HFFc6 (cell line): ENCODE measurements at places on chromosomes 5 and 9. TPM values are rescaled to one million over a fixed set of nuclear protein-coding genes. Genes with fewer than 3 reads are reported as not detected.

CLIC3 gene
- total RNA-seq, result 3.7 to 14.6 TPM (median 9.7 TPM) in 3 replicates

TAF11L5 gene
- total RNA-seq, result not detected in 2 replicates

PCDHA9 gene
- not detected in 3 replicates for total RNA-seq

EIF4E1B gene
- not detected in 2 replicates for total RNA-seq

TMEM215 gene
- total RNA-seq, result not detected in 3 replicates

QRFP gene
- total RNA-seq, result not detected in 3 replicates

- H3K27me3 ChIP-seq, result no peaks in the 10 kb centered on the region
- no peak for DNase-seq
- no peak overlapping the region for H3K4me3 ChIP-seq
- no peak overlapping the region for H3K27ac ChIP-seq
- H3K36me3 ChIP-seq, result no peaks in the 10 kb centered on the region
- peaks cover 17% of the 10 kb centered on the region for H3K4me1 ChIP-seq
Measured at GRCh38 chr9:13707612-13708576, 428.4 kb upstream of the MPDZ start.

GRCh38 chr5:54073131-54073530 is 237.2 kb downstream of the ARL15 start:
- H3K4me1 ChIP-seq, result peaks cover 11% of the 10 kb centered on the region; the same call in 1 of the 2 replicates
- H3K27me3 ChIP-seq, result peaks cover 2% of the 10 kb centered on the region; the same call in 1 of the 2 replicates
- no peaks in the 10 kb centered on the region for H3K36me3 ChIP-seq

- H3K4me3 ChIP-seq, result no peak overlapping the region
- H3K36me3 ChIP-seq, result no peaks in the 10 kb centered on the region
- no peak overlapping the region for H3K27ac ChIP-seq
Measured at GRCh38 chr5:54186108-54186507, 124.3 kb downstream of the ARL15 start.

DNA sequence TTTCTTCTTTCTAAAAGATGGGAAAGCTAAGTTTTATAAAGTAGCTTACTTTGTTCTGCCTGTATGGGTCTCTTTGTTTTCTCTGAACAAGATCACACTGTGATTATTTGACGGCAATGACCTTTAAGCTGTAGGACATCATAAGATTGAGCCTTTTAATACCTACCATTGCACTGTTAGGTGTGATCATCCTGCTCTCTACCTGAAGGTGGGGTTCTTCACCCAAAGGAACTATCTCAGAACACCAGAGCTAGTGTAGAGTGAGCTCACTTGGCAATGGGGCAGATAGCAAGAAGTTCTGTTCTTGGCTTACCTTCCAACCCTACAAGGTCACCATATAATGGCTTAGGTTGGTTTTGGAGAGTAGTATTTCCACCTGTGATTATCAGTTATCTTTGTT is 200.2 kb downstream of the SPATA31D1 start:
- H3K4me1 ChIP-seq, result no peaks in the 10 kb centered on the region
- peaks cover 1% of the 10 kb centered on the region; the same call in 1 of the 2 replicates for H3K36me3 ChIP-seq
- DNase-seq, result no peak
- peaks cover 7% of the 10 kb centered on the region; the same call in 1 of the 2 replicates for H3K27me3 ChIP-seq

DNA sequence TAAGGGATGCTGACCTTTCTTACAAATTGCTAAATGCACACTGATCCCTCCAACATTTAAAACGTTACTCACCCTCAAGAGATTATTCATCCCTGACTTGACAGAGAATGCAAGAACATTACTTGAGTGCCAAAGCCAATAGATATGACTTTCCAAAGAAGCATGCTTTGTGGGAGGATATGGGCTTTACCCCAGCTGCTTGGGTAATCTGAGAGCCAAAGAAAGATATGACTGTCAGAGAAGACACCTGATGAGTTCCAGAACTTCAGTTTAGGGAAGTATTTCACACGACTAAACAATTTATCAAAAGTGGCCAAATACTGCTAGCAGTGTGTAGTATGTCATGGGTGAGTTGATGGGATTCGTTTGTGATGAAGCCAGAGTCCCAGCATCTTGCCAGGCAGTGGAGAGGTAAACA is 7.4 kb upstream of the SPDL1 start:
- DNase-seq, result peak; percentile 90
- H3K27me3 ChIP-seq, result no peaks in the 10 kb centered on the region
- peak overlapping the region; percentile 57 for H3K4me3 ChIP-seq
- no peaks in the 10 kb centered on the region for H3K36me3 ChIP-seq

DNA sequence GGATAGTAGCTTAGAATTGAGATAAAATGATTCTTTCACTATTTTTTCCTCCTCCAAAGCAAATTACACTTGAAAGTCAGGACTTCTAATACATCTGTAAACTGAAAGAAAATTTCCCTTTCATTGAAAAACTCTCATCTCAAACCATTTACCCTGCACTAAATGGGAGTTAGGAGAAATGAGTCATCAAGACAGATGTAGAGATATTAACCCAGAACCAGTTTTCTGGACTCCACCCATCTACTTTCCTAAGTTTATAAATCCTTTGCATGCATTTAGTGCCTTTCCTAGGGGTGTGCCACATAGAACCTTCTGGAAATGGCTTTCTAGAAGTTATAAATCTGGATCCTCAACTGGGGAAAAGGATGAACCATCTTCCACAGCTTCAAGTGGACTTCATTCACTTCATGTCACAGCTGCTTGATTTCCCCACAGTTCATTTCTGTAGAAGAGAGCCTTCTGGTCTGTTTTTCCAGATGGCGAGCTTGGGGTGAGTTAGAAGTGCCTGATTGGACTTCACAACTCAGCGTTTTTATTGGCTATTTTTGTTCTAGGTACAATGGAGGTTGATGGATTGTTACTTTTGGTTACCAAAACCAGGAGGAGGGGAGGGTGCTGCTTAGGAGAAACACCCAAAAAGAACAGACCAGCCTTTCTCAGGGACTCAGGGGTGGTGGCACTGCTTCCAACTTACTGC is 72.5 kb upstream of the GPR151 start:
- H3K27me3 ChIP-seq, result peaks cover 1% of the 10 kb centered on the region; the same call in 1 of the 2 replicates
- H3K27ac ChIP-seq, result no peak overlapping the region
- DNase-seq, result no peak
- H3K4me1 ChIP-seq, result no peaks in the 10 kb centered on the region

DNA sequence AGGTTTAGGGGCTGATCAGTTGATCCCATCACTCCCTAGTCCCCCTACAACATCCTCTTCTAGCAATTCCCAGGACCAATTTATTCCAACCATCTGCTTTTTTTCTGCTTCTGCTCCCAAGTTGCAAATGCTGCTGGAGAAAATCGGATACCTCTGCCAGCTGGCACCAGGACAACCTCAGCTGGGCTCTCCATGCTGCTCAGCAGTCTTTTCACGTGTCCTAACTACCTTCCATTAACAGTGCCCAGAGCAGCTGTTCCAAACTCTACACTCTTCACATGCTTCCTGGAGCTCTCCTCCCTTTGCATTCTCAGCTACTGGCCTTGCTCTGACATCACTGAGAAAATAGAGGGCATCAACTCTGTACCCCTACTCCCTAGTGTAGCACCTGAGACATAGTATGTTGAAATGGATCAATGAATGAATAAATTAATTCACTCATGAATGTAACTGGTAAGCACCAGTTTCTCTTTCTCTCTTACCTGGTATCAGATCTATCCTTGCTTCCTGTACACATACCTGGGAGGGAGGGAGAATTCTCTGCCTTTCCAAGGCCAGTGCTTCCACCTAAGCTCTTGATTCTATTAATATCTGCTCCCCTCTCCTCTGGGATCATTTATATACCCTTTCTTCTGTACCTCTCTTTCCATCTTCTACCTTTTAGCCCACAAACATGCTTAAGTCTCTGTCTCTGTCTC is 191.0 kb downstream of the RAB3C start:
- no peak for DNase-seq
- no peaks in the 10 kb centered on the region for H3K36me3 ChIP-seq
- no peak overlapping the region for H3K4me3 ChIP-seq
- H3K27ac ChIP-seq, result no peak overlapping the region
- no peaks in the 10 kb centered on the region for H3K4me1 ChIP-seq

DNA sequence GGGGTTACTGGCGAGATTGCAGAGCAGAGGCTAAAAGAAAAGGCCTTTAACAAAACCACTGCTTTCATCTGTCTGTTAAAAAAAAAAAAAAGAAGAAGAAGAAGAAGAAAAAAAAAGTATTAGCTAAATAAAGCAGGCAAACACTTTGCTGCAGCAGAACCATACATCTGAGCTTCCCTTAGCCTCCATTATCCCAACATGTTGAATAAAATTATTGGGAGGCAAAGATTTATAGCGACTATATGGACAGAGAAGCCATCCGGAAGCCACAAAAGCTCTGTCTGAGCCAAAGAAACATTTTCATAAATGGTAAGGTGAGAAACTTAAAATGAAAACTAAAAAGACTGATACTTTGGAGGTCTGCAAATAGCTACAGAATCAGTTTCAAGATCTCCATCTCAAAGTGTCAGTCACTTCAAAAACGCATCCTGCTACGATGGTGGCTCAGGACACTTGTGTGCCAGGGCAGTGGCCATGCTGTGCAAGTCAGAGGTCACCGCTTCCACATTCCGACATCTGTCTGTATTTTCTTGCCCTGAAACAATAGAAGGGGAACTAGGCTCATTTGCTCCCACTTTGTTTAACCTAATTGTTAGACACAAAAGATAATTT is 9.6 kb downstream of the EFNA5 start:
- no peak for DNase-seq
- H3K4me3 ChIP-seq, result no peak overlapping the region
- peaks cover 2% of the 10 kb centered on the region for H3K27me3 ChIP-seq
- H3K36me3 ChIP-seq, result no peaks in the 10 kb centered on the region
- no peak overlapping the region for H3K27ac ChIP-seq

DNA sequence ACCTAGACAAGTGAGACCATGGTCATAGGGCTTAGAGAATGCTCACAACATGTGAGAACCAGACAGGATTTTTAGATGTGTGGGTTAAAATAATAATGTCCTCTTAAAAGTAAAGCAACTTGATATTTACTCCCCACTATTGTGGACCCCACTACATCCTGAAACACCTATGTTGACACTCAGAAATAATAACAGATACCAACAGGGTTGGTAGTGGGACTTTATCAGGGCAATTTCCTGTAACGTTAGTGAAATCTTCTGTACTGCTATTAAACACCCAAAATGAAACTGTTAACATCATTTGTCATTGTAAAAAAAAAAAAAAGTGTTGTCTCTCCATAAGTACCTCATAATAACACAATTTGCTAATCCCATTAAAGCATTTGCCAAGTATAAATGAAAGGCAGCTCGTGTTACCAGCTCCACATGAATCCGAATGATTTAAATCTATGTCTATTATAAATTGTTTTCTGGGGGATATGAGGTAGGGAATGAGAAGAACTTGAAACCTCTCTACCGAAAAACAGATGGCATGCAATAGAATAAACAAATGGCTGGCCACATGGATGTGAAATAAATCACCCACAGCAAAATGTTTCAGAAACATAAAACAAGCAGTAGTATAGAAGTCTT is 285.9 kb downstream of the ARHGEF28 start:
- H3K27me3 ChIP-seq, result peaks cover 2% of the 10 kb centered on the region; the same call in 1 of the 2 replicates
- H3K36me3 ChIP-seq, result no peaks in the 10 kb centered on the region
- no peak overlapping the region for H3K27ac ChIP-seq
- H3K4me1 ChIP-seq, result peaks cover 16% of the 10 kb centered on the region
- no peak for DNase-seq

- no peaks in the 10 kb centered on the region for H3K36me3 ChIP-seq
- peak overlapping the region; percentile 87 for H3K4me3 ChIP-seq
- H3K27ac ChIP-seq, result peak overlapping the region; percentile 96
- H3K4me1 ChIP-seq, result peaks cover 66% of the 10 kb centered on the region
- no peaks in the 10 kb centered on the region for H3K27me3 ChIP-seq
Measured at GRCh38 chr9:96612966-96613589, 6.6 kb downstream of the CDC14B start.

DNA sequence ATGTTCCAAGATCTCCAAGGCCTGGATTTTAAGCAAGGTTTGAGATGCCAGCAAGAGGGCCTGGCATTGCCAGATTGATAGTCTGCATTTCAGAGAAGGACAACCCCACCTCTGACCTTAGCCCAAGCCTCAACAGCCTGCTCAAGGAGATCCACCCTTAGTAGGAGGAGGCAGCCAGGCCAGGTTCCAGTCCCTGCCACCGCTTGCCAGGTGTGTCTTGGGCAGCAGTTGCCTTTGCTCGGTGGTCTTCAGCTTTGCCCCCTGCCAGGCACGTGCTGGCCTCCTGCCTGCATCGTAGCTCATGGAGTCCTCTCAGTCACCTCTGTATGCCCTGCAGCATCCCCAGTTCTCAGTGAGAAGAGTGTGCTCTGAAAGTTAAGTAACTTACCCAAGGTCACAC is 134.2 kb downstream of the KCNIP1 start:
- no peak overlapping the region for H3K4me3 ChIP-seq
- DNase-seq, result no peak
- H3K27me3 ChIP-seq, result peaks cover 9% of the 10 kb centered on the region

DNA sequence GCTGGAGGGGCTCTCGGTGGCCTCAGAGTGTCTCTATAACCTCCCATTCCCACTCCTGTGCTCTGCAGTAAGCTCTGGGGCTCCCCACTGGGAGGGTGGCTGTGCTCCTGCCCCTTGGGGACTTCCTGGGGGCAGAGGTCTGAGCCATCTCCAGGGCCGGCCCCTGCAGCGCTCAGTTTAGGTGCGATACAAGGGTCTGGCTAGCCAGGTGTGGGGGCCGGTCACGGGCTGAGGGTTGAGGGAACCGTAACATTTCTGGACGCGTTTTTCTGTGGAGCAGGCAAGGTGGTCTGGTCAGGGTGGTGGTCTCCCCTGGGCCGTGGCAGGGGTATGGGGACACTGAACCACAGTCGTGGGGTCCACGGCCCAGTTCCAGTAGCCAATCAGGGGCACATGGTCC is 38.0 kb upstream of the SLC6A19 start:
- peaks cover 20% of the 10 kb centered on the region for H3K27me3 ChIP-seq
- H3K27ac ChIP-seq, result no peak overlapping the region
- DNase-seq, result no peak
- no peaks in the 10 kb centered on the region for H3K36me3 ChIP-seq
- peaks cover 6% of the 10 kb centered on the region for H3K4me1 ChIP-seq
- no peak overlapping the region for H3K4me3 ChIP-seq

DNA sequence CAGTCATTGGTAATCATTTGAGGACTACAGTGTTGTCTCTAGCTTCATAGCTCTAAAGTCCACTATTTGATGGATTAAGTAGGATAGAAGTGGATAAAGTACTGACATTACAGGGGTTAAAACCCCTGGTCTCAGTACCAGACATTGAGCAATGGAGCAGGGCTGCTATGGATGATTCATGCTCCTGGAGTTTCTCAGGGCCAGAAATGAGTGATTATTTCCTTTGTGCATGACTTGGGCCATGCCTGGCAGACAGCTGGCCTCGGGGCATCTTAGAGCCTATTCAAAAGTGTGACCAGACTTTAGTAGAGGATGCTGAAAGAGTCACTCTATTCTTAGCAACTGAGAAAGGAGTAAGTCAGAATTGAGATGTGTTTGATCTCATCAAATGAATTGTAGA is 350.7 kb upstream of the TLE4 start:
- H3K4me1 ChIP-seq, result peaks cover 65% of the 10 kb centered on the region
- peak; percentile 96 for DNase-seq
- H3K36me3 ChIP-seq, result peaks cover 31% of the 10 kb centered on the region
- H3K27me3 ChIP-seq, result peaks cover 3% of the 10 kb centered on the region; the same call in 1 of the 2 replicates

DNA sequence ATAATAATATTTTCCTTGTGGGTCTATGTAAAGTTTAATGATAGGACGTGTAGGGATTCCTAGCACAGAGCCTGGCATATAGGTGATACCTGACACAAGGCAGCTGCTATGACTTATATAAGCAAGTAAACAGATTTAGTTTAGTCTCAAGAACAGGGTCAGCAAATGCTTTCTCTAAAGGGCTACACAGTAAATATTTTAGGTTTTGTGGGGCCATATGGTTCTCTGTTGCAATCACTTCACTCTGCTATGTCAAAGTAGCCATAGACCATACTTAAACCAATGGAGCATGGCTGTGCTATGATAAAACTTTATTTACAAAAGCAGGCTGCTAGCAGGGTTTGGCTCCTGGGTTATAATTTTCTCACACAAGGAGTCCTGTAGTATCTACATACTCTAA is 204.8 kb upstream of the KLF4 start:
- no peaks in the 10 kb centered on the region for H3K4me1 ChIP-seq
- DNase-seq, result no peak
- no peak overlapping the region for H3K27ac ChIP-seq
- no peaks in the 10 kb centered on the region for H3K36me3 ChIP-seq
